ENCODE measurements at places on chromosomes 7 and 10.

DNA sequence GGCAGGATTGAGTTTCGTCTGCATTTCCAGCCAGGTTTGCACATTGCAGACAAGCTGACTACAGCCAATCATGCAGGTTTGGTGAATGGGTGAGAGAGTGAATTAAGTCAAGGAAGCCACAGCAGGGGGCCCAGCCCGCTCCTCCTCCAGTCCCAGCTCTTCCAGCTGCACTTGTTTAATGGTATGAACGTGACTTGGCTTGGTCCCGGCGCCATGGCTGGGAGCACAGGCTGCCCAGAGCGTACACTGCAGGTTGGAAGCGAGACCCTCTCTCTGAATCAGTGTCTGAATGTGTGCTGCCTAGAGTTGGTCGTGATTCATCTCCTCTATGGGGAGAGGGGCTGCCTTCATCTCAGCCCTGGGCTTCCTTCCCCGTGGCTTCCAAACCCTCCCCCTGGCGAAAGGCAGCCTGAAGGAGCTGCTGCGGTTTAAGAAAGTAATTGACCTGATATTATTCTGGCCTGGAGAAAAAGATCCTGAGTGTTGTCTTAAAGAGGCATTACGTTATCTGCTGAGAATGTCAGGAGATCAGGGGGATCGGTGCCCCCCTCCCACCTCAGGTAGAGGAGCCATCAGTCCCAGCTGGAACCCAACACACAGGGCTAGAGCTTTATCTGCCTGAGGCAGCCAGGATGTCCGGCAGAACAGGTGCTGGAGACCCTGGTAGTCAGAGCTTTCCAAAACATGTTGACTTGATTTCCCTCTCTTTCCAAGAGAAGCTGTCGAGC lies 132.1 kb downstream of the COL26A1 start:
- DNase-seq: no peak

DNA sequence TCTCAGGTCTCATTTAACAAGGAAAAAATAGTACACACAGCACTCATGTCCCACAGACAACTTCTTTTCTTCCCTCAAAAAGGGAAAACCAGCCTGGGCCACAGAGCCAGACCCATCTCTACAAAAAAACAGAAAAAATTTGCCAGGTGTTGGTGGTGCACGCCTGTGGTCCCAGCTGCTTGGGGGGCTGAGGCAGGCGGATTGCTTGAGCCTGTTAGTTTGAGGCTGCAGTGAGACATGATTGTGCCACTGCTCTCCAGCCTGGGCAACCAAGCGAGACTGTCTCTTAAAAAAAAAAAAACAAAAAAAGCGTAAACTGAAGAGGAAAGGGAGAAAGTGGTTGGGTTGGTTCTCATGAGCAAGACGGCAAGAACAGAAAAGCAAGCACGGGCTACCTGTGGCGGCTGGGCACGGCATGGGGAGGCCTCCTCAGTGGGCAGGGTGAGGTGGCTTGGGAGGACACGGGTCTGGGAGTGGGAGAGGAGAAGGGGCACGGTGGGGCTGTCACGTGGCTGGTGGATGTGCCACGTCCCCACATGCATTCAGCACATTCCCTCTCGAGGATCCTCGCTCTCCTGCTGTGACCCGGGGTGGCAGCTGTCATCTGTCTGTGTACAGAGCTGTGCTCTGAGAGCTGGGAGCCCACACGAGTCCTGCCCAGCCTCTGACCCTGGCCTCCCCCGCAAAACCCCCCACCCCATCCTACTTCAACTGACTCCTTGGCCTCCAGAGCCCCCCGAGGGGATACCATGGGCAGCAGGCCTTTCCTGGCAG lies 219.7 kb downstream of the MLLT10 start:
- DNase-seq: no peak

- no peak for DNase-seq
Observed at GRCh38 chr7:39304668-39305405, 261.4 kb upstream of the YAE1 start.

DNA sequence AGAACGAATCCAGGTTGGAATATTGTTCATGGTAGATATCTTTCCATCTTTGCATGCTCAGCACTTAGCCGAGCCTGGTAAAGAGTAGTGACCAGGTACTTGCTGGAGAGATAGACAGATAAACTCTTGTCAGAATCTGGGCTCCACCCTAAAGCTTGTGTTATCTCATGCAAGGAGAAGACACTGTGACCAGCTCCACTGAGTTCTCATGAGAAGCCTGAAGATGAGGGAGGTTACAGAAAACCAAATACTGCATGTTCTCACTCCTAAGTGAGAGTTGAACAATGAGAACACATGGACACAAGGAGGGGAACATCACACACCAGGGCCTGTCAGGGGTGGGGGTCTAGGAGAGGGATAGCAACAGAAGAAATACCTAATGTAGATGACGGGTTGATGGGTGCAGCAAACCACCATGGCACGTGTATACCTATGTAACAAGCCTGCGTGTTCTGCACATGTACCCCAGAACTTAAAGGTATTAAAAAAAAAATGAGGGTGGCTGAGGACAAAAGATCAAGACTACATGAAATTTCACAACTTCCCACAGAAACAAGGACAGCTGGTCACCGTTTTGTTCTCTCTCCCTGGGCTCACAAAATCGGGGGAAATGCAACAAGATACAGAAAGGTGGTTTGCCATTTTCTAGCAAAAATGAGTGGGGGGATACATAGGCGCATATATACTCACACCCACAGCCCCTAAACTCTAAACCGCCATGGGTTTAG lies 17.4 kb downstream of the DLG5 start:
- DNase-seq: no peak

GRCh38 chr7:116929914-116930913 lies 23.1 kb upstream of the ST7 start:
- peak; percentile 83 for DNase-seq

DNA sequence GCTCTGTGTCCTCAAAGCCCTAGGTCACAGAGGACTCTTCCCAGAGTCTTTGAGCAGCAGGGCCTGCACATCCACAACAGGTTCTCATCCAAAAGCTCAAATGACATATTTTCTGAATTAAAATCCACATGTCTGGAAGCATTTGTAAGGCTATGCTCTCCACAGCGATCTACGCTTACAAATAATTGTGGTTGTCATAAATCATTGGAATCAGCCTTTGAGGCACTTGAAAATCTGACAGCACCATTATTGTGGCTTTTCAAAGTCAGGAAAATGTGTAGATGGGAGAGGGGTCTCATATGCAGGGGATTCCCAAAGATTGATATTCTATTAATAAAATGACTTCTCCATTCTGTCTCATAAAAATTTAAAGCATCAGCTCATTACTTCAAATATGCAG lies 16.3 kb downstream of the GPR26 start:
- no peak for DNase-seq

GRCh38 chr7:36838616-36839225 lies 114.4 kb upstream of the AOAH start:
- no peak for DNase-seq

- DNase-seq: no peak
Observed at GRCh38 chr7:142556740-142557139, 192.5 kb upstream of the PRSS1 start.

DNA sequence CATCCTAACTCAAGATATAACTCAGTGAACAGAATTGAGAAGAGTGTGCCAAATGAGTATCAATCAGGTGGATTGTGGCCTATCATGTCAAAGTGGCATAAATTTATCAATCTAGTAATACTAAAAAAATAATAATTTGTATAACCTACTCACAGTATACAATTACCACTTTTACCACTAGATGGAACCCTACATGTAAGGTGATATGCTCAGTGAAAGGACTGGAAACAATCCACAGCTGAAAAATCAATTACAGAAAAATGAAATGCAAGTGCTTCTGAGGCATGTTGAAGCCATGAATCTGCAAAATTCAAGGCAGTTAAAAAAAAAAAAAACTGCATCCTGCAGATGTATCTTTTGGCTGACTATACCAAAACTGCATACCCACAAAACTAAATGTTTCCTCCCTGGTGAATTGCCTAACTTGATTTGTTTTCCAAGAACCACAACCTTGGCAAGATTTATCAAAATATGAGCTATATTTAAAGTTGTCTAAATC lies 13.9 kb downstream of the ARHGAP19 start:
- no peak for DNase-seq

GRCh38 chr10:130615457-130615856 lies 479.3 kb downstream of the GLRX3 start:
- no peak for DNase-seq

- DNase-seq: no peak
Observed at GRCh38 chr10:142371-142770, 7.1 kb downstream of the ZMYND11 start.

DNA sequence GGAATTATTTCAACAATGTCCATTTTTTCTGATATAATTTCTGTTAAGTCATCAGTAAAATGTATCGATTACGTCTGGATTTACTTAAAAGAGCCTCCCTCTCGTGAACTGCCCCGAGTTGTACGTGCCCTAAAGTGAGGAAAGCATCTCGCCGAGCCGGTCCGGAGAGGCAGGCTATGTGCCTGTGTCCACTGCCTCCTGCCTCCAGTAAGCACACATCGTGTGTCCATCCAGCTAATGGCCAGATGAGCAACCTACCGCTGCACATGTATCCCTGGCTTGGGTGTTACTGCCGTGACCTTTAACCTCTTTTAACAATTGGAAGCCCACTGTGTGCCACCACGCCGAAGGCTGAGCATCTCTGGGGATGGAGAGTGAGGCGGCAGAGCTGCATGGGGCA lies 23.2 kb upstream of the DNAJB6 start:
- DNase-seq: no peak

DNA sequence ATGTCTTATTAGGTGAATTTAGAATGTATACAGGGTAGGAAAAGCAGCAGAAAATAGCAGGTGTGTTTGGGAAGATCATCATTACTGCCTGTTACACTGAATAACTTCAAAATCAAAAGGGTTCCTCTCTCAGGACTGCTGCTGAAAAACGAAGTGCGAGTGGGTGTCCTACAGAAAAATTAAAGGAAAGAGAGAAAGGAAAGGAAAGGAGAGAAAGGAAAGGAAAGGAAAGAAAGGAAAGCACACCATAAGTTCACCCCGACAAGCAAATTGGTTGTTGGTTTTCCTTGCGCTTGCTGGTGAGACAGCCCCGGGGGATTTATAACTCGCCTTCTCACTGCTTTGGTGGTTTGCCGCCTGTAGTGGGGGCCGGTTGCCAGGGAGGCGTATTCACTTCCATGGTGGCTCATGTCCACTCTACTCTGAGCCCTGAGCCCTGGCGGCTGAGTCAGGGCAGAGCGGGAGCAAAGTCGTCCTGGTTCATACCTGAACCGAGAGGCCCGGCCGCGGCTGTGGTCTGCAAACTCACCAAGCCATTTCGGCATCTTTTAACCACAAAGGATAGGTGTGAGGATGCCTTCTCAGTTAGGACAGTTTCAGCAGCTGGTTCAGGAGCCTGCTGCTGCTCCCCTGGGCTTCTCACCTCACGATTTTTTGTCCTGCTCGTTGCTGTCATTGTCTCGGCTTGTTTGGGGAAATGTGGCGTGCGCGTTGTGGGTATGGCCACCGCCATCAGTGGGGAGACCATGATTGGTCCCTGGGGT lies 26.1 kb downstream of the INPP5A start:
- DNase-seq: peak; percentile 16

DNA sequence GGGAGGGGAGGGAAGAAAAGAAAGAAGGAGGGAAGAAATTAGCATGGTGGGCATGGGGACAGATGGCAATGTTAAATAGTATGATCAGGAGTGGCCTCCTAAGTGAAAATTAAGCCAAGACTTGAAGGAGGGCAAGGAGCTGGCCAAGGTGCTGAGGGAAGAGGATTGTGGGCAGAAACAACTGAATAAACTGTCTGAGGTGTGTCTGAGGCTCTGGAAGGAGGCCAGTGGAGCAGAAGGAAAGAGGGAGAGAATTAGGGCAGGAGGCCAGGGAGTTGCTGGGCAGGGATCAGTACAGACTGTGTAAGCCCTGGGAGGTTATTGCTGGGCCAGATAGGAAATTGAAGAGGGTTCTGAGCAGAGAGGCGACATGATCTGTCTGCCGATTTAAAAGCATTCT lies 40.6 kb upstream of the VKORC1L1 start:
- no peak for DNase-seq

GRCh38 chr10:116312548-116312947 lies 11.7 kb upstream of the CCDC172 start:
- no peak for DNase-seq

DNA sequence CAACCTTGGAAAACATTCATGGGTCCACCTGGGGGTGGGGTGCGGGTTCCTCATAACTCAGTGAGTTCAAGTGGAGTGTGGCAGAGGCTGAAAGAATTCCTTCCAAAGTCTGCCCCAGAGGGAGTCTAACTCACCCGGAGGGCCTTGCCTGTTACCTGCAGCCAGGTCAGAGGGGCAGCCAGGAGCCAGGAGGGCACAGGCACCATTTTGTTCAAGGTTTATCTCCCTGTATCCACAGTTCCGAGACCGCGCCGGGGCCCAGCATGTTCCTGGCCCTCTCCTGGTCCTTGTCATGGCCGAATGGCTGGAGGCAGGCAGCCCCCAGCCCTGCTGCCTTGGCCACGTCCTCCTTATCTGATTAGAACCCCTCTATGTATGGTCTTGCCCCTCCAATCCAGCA lies 11.4 kb upstream of the DOCK1 start:
- no peak for DNase-seq

DNA sequence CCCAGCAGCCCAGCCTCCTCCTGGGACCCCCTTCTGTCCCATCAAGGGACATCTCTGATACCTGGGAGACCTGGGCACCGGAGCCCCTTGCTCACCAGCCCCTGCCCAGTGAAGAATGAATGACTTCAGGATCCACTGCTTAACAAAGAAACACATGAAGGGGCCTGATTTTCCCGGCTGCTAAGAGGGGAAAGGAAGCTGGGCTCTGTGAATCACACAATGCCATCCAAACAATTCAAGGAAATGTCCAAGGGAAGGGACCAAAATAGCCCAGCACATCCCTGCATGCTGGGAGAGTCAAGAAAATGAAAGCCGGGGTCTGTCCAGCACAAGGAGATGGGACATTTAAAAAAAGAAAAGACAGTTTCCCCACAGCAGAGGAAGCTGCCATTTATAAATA lies 128.7 kb upstream of the JCAD start:
- no peak for DNase-seq

DNA sequence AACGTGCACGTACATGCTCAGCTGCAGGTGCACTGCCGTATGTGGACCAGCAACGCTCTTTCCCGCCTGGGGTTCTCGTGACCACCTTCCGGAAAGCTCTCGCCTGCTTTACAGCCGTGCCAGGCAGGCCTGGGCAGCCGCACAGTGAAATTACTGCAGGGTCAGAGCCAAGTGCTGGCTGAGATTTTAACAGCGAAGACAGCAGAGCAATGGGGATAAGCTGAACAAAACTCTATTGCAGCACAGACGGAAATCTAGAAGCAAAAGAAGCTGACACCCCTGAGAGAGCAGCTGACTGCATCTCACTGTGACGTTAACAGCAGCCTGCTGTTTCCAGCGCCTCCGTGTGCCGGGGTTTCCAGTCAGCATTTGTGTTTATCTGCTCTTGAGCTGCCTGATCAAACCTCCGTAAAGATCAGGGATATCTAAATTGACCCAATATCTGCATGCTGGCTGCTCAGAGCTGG lies 179.0 kb downstream of the DIP2C start:
- DNase-seq: no peak
